ENCODE measurements at places on chromosomes 7 and 10. TPM values are rescaled to one million over a fixed set of nuclear protein-coding genes. Genes with fewer than 3 reads are reported as not detected.

ANXA8L1 gene
- total RNA-seq: 2.2 TPM

ITIH5 gene
- not detected for total RNA-seq

C10orf105 gene
- total RNA-seq: not detected

ANKRD7 gene
- total RNA-seq: 0.25 TPM

THNSL1 gene
- total RNA-seq: 3.0 TPM

SDK1 gene
- not detected for total RNA-seq

HTR7 gene
- 1.2 TPM for total RNA-seq

CACNA2D1 gene
- 31.1 TPM for total RNA-seq

CHST15 gene
- total RNA-seq: 0.25 TPM

PRF1 gene
- total RNA-seq: not detected

MRC1 gene
- not detected for total RNA-seq

NUTM2D gene
- total RNA-seq: 2.3 TPM

GRCh38 chr7:15352421-15353206 is 209.2 kb downstream of the AGMO start:
- no peaks in the 10 kb centered on the region for H3K36me3 ChIP-seq
- no peaks in the 10 kb centered on the region for H3K27me3 ChIP-seq
- no peak overlapping the region for H3K27ac ChIP-seq
- DNase-seq: no peak
- no peak overlapping the region for H3K4me3 ChIP-seq

- H3K27ac ChIP-seq: no peak overlapping the region
- H3K4me3 ChIP-seq: no peak overlapping the region
- H3K4me1 ChIP-seq: no peaks in the 10 kb centered on the region
- no peak for DNase-seq
- H3K36me3 ChIP-seq: no peaks in the 10 kb centered on the region
Observed at GRCh38 chr10:81040940-81041339, 503.2 kb downstream of the SH2D4B start.

DNA sequence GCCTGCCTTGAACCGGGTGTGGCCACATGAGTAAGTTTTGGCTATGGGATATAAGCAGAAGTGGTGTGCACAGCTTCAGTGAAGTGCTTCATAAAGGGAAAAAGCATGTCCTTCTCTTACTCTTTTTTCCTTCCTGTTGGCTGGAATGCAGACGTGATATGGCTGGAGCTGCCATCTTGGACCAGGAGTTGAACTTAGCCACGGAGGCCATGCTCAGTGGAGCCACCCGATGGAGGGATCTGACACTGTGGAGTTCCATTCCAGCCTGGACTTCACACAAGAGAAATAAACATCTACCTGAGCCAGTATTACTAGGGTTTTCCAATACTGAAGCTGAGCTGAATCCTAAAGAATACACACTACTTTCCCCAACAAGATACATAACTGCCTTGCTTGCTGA is 52.3 kb downstream of the CCDC3 start:
- no peak overlapping the region for H3K27ac ChIP-seq
- H3K36me3 ChIP-seq: no peaks in the 10 kb centered on the region
- H3K27me3 ChIP-seq: no peaks in the 10 kb centered on the region
- H3K4me1 ChIP-seq: no peaks in the 10 kb centered on the region
- no peak overlapping the region for H3K4me3 ChIP-seq

- H3K27me3 ChIP-seq: no peaks in the 10 kb centered on the region
- no peaks in the 10 kb centered on the region for H3K36me3 ChIP-seq
- DNase-seq: no peak
- no peaks in the 10 kb centered on the region for H3K4me1 ChIP-seq
Observed at GRCh38 chr10:112841549-112841948, 108.5 kb upstream of the TCF7L2 start.

DNA sequence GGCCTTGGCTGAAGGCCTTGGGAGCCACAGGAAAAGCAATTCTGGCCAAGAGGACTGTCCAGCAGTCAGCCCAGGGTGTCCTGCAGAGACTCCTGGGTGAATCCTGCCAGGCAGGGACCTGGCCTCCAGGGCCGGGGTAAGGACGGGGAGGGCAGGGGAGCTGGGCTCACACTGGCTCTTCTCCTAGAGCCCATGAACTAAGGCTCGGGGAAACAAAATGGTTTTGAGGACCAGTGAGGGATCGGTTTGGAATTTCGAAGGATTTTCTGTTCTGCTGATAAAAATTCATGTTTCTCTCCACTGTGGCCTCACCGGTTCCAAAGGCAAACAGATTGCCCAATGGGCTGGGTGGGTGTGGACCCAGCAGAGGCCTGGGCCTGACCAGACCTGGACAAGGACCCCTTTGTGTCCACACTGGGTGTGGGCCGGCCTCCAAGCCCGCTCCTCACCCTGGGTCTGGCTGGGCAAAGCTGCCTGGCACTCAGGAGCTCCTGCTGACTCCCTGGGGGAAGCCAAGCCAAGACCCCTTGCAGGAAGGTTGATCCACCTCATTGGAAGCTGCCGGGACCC is 27.3 kb downstream of the FAM20C start:
- no peaks in the 10 kb centered on the region for H3K27me3 ChIP-seq
- no peaks in the 10 kb centered on the region for H3K36me3 ChIP-seq
- DNase-seq: no peak

DNA sequence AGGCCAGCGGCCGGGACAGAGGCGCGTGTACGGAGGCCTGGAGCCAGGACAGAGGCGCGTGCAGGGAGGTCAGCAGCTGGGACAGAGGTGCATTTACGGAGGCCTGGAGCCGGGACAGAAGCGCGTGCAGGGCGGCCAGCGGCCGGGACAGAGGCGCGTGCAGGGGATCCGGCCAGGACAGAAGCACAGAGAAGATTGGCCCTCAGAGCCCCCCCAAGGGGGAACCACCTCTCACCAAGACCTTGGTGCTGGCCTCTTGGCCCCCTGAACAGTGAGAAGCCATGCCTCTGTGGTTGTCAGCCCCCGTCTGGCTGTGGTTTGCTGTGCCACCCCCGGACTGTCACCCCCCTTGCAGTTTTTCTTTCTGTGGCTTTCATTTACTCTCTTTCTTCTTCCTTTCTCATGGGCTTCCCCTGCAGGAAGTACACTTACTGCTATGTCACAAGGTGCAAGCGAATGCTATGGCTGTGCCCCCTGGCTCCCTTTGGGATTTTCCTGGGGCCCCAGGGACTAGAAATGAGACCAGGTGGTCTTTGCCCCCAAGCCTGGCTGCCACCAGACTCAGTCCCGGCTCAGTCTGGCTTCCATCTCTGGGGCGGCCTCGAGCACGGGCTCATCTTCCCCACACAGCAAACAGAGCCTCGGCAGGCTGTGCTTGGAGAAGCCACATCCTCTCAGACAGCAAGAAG is 41.1 kb downstream of the INSIG1 start:
- H3K27me3 ChIP-seq: peaks cover 14% of the 10 kb centered on the region
- no peak for DNase-seq
- H3K36me3 ChIP-seq: no peaks in the 10 kb centered on the region
- H3K4me1 ChIP-seq: no peaks in the 10 kb centered on the region

DNA sequence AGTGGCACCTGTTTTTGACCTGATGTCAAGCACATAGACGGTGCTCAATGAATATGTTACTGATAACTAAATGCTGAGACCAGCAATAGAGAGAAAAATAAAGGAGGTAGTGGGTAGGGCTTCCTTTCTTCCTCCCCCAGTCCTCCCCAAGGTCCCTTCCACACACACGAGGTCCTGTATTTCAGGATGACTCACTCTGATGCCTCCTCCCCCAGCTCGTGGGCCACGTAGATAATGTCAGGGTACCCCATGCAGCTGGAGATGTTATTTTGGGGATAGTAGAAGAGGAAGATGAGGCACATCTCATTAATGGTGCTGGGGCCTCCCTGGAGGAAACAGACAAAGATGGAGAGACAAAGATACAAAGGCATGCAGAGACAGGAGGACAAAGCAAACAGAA is 17.3 kb downstream of the PRSS58 start:
- H3K36me3 ChIP-seq: no peaks in the 10 kb centered on the region
- no peak overlapping the region for H3K27ac ChIP-seq
- DNase-seq: no peak

GRCh38 chr7:12139416-12139815 is 71.7 kb upstream of the TMEM106B start:
- H3K27me3 ChIP-seq: no peaks in the 10 kb centered on the region
- DNase-seq: peak; percentile 1
- H3K4me3 ChIP-seq: no peak overlapping the region
- H3K27ac ChIP-seq: no peak overlapping the region
- no peaks in the 10 kb centered on the region for H3K4me1 ChIP-seq

DNA sequence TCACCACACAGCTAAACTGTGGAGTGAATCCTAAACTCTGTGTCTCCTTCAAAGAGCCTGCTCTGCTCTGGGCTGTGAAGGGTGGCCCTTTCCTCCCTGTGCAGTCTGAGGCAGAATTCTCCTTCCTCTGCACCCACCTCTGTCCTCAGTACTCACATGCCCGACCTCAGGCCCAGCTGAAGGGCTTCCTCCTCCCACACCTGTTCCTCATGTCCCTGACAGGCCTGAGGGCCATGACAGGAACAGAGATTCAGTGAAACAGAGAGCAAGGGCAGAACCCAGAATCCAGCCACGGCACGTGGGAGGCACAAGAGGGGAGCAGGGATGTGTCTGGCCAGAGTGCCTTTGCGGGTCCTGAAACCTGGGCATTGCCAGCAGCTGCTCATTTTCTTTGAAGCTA is 13.9 kb downstream of the CREB3L2 start:
- no peaks in the 10 kb centered on the region for H3K27me3 ChIP-seq
- H3K36me3 ChIP-seq: peaks cover 10% of the 10 kb centered on the region
- no peak for DNase-seq
- H3K4me1 ChIP-seq: peaks cover 87% of the 10 kb centered on the region
- H3K4me3 ChIP-seq: no peak overlapping the region
- H3K27ac ChIP-seq: peak overlapping the region; percentile 89

- H3K4me3 ChIP-seq: no peak overlapping the region
- no peak overlapping the region for H3K27ac ChIP-seq
- H3K36me3 ChIP-seq: no peaks in the 10 kb centered on the region
- no peaks in the 10 kb centered on the region for H3K27me3 ChIP-seq
- no peak for DNase-seq
Observed at GRCh38 chr7:25059576-25059975, 65.5 kb downstream of the CYCS start.

GRCh38 chr7:46146454-46147255 is 225.6 kb upstream of the IGFBP3 start:
- H3K27ac ChIP-seq: peak overlapping the region; percentile 92
- peaks cover 56% of the 10 kb centered on the region for H3K4me1 ChIP-seq
- H3K36me3 ChIP-seq: no peaks in the 10 kb centered on the region
- H3K4me3 ChIP-seq: peak overlapping the region; percentile 22

GRCh38 chr10:69180525-69181204 is 631 bp downstream of the SUPV3L1 start:
- H3K4me1 ChIP-seq: peaks cover 7% of the 10 kb centered on the region
- no peaks in the 10 kb centered on the region for H3K27me3 ChIP-seq
- H3K36me3 ChIP-seq: peaks cover under 1% of the 10 kb centered on the region
- peak overlapping the region; percentile 95 for H3K27ac ChIP-seq

DNA sequence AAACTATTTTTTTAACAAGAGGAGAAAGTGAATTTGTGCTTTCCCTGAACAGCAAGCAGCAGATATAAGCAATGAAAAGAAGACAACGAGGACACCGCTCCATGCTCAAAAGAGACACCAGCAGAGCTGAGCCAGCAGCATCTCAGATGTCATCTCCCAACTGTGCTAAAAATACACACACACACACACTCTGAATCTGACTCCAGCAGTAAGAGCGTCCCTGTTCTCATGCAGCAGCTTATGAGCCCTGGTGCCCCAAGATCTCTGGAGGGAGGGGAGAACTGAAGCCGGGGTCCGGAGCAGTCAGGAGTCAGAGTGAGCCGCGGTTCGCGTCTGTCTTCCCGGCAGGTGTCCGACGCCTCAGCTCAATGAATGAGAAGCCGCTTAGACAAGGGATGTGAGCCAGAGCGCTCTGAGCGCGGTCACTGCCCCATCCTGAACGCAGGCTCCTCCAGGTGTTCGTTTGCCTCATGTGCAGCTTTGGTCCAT is 49.2 kb downstream of the SVIL start:
- peak; percentile 22 for DNase-seq
- H3K4me1 ChIP-seq: peaks cover 40% of the 10 kb centered on the region
- H3K4me3 ChIP-seq: no peak overlapping the region

GRCh38 chr10:19704544-19704943 is 111.7 kb upstream of the PLXDC2 start:
- H3K27ac ChIP-seq: no peak overlapping the region
- H3K36me3 ChIP-seq: no peaks in the 10 kb centered on the region
- no peak for DNase-seq
- no peak overlapping the region for H3K4me3 ChIP-seq
